ENCODE measurements at places on chromosomes 16 and 17. TPM values are rescaled to one million over a fixed set of nuclear protein-coding genes. Genes with fewer than 3 reads are reported as not detected.

- no peak for DNase-seq
Measured at GRCh38 chr17:81714412-81715106, 2.5 kb downstream of the SLC25A10 start.

DNA sequence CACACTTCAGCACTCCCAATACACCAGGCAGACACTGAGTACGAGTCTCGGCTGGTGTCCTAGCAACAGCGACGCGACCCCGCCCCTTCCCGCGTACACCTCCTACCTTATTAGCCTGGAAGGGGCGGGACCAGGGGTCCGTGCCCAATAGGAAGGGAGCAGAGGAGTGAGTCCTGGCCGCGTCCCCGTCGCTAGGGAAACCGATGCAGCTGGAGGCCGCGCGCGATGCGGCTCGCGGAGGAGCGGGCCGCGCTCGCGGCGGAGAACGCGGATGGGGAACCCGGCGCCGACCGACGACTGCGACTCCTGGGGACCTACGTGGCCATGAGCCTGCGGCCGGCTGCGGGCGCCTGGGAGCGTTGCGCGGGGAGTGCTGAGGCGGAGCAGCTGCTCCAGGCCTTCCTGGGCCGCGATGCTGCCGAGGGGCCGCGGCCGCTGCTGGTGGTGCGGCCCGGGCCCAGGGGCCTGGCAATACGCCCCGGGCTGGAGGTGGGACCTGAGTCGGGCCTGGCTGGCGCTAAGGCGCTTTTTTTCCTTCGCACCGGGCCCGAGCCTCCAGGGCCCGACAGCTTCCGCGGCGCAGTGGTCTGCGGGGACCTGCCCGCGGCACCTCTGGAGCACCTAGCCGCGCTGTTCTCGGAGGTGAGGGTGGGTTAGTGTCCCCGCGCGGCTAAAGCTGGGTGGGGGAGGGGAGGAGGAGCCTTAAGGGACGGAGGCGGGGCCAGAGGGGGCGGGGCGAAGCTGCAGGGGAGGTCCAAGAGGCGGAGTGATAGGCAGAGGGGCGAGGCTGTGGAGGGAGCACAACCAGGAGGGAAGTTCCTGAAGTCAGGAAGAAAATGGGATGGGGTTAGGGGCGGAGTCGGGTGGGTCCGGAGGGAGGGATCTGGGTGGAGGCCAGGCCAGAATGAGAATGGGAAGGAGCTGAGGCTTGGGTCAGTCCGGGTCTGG, at the start of gene DNAH9:
DNAH9 (plus strand) TSS at position 197 of the 948 bp plus-strand sequence; CDS start at position 226, 29 bp downstream.
- no peak for DNase-seq

DNA sequence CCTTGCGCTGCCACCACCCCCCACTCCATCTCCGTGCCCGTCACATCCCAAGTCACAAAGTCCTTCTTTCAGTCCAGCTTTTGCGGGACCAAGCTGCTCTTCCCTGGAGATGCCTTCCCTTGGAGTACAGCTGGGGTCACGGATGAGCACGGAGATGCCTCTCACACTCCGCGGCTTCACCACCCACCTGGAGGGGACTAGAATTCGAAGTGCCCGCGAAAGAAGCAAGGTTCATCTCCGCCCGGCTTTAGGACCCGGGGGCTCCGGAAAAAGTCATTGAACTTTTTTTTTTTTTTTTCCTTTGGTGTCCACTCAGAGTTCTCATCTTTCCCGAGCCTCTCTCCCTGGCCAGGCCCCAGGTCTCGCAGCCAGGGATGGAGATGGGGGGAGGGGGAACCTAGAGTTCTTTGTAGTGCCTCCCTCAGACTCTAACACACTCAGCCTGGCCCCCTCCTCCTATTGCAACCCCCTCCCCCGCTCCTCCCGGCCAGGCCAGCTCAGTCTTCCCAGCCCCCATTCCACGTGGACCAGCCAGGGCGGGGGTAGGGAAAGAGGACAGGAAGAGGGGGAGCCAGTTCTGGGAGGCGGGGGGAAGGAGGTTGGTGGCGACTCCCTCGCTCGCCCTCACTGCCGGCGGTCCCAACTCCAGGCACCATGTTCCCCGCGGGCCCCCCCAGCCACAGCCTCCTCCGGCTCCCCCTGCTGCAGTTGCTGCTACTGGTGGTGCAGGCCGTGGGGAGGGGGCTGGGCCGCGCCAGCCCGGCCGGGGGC, at the start of gene FKBP10:
FKBP10 (plus strand) TSS at position 624 of the 771 bp plus-strand sequence; CDS start at position 655, 31 bp downstream.
- peak; percentile 54 for DNase-seq

GRCh38 chr16:5928476-5929065, 831.0 kb upstream of the EEF2KMT start:
- DNase-seq: no peak

SEZ6L2 gene
- total RNA-seq: 49.3 TPM

ZG16B gene
- 2.3 TPM for total RNA-seq

Measured in HCT116 (cell line).